ENCODE measurements at places on chromosomes 3 and 15. TPM values are rescaled to one million over a fixed set of nuclear protein-coding genes. Genes with fewer than 3 reads are reported as not detected.

DNA sequence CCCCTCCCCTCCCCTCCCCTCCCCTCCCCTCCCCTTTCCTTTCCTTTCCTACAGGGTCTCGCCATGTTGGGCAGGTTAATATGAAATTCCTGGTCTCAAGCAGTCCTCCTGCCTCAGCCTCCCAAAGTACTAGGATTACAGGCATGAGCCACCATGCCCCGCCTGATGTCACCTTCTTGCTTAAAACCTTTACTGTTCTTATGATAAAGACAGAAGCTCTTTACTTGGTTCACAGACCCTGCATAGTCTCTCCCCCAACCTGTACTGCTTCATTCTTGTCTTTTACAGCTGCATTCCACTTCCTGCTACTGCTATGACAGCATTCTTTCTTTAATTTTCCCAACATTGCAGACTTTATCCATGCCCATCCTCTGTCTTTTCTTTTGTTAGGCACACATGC, 20.8 kb downstream of the MED12L start:
- no peaks in the 10 kb centered on the region for H3K27me3 ChIP-seq
- DNase-seq = no peak

DNA sequence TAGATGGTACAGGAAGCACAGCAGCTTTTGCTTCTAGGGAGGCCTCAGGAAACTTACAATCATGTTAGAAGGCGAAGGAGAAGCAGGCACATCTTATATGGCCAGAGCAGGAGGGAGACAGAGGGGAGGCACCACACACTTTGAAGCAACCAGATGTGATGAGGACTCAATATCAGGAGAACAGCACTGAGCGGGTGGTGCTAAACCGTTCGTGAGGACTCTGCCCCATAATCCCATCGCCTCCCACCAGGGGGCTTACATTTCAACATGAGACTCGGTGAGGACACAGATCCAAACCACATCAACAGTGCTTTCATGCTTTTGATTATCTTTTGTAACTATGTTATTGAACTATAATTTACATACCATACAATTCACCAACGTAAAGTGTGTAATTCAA, 7.6 kb upstream of the TMEM44 start:
- H3K4me1 ChIP-seq = no peaks in the 10 kb centered on the region
- no peak for DNase-seq
- no peak overlapping the region for H3K4me3 ChIP-seq
- no peak overlapping the region for H3K27ac ChIP-seq

DNA sequence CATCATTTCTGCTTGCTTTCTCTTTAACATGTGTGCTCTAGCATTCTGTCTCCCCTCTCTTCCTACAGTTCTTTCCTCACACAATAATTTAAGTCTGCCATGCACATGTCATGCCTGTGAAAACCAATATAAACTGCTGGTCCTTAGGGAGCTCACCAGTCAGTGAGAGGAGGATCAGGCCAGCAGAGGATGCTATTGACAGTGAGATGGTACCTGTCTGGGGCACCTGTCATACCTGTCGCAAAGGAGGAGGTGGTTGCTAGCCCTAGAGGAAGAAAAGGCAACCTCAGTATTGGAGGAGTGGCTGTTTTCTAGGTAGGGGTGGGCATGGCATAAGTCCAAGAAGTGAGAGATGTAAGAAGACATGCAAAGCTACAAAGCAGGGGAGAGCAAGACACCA, 194.6 kb downstream of the GABRG3 start:
- no peaks in the 10 kb centered on the region for H3K4me1 ChIP-seq
- H3K27ac ChIP-seq = no peak overlapping the region
- DNase-seq = no peak
- no peaks in the 10 kb centered on the region for H3K36me3 ChIP-seq

- no peak overlapping the region for H3K4me3 ChIP-seq
- H3K27me3 ChIP-seq = no peaks in the 10 kb centered on the region
- DNase-seq = no peak
- no peak overlapping the region for H3K27ac ChIP-seq
- no peaks in the 10 kb centered on the region for H3K4me1 ChIP-seq
Observed at GRCh38 chr3:155488671-155489070, 195.2 kb upstream of the STRIT1 start.

The GPR87 gene
- not detected for total RNA-seq

The TAGLN3 gene
- total RNA-seq = 9.0 TPM

The CHRFAM7A gene
- total RNA-seq = 0.96 TPM
